ENCODE measurements at places on chromosomes 13 and 19.

DNA sequence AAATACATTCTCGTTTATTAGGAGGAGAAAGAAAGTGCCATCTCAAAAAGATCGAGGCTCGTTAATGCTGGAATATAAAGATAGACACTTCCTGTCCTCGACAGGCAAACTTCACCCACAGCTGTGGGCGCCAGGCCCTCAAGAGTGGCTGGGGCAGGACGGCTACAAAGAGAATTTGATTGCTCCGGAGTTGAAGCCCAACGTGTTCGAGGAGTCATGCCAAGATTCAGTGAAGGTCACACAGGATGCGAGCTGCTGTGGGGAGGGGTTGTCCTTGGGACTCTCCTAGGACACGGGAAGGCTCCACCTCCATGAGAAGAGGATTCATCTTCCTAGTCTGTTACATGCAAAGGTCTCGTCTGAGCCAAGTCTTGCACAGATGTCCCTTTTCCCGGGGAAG is 16.3 kb upstream of the PTPRS start:
- DNase-seq = no peak

GRCh38 chr13:44487989-44488388 is 88.1 kb downstream of the TSC22D1 start:
- no peak for DNase-seq

- no peak for DNase-seq
Observed at GRCh38 chr19:33377586-33378475, 4.3 kb downstream of the CEBPG start.

DNA sequence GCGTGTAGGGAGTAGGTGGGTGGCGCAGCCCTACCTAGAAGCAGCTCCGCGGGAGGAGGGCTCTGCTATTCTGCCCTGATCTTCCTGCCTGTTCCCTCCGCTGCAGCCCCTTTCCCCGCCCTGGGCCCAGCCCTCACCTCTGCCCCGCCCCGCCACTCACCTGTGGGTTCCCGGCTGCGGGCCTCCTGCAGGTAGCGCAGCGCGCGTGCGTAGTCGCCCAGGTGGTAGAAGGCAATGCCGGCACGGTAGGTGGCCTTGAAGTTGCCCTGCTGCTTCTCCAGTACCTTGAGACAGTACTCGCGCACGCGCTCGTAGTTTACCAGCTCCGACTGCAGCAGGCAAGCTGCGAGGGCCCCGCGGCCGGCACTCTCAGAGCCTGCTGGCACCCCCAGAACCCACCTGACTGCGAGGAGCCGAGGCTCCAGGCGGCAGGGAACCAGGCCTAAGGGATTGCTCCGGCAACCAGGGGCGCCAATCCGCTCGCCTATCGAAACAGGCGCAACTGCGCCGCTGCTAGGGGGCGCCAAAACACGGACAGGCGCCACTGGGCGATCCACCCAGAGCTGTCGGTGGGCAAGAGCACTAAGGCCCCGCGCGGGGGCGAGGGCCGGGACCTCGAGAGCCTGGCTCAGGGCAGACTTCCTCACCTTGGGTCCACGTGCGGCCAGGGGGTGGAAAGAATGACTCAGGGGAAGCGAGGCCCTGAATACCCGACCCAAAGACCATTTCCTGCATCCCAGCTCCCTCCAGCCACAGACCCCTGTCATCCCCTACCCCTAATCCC is 965 bp downstream of the TTC9B start:
- no peak for DNase-seq

DNA sequence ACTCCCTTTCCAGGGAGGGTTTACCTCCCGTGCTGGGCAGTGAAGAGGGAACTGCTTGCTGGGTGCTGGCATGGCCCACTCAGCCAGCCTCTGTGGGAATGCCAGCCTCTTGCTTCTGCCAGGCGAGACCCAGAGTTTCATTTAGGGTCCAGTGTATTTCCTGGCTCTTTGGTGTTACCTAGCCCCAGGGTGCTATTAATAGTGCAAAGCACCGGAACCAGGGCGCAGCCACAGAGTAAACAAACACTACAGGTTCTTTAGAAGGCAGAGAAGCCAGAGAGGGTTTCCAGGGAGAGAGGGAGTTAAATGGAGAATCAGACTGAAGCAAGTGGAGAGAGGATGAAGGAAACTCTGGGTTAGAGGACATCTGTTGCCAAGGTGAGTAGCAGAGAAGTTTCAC is 74.9 kb upstream of the SPATA13 start:
- DNase-seq = no peak

Data from adipocyte (in vitro differentiated cells).